Activated CD8-positive, alpha-beta memory T cell treated with anti-CD3 and anti-CD28 coated beads, Interleukin-2, amount 10 ng/mL, durations not matched to agents 7 days and 5 days (primary cell): ENCODE measurements at places on chromosomes 1 and 21. TPM values are rescaled to one million over a fixed set of nuclear protein-coding genes. Genes with fewer than 3 reads are reported as not detected.

DNA sequence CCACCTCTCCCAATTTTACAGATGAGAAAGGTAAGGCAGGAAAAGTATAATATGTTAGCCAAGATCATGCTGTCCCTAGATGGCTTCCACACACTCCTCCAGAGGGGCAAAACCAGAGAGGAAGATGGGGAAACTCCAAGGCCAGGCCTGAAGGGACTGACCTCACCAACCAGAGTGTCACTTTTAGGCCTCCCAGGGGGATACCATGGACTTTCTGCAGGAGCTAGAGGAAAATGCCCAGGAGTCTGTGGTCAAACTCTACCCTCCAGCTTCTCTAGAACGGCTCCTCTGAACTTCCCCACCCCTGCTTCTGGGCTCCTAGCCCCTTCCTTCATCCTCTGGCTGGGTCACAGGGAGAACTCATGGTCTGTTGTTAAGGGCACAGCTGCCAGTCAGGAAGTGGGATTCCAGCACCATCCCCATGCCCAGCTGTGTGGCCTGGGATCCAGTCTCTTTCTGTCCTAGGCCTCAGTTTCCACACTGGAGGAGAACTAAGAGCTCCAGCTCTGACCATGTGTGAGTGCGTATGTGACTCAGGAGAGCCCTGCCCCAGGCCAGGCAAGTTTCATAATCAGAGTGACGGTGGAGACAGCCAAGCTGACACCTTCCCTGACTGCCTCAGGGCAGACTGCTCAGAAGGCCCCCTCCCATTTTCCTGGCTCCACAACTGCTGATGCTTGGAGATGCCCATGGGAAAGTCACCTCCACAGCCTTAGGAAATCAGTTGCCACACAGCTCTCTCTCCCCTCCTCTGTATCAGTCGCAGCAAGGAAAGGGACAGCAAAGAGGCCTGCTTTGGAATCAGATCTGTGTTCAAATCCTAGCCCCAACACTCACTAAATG is 1.9 kb downstream of the IGSF8 start:
- peaks cover 35% of the 10 kb centered on the region for H3K4me1 ChIP-seq
- no peaks in the 10 kb centered on the region for H3K27me3 ChIP-seq
- peaks cover 6% of the 10 kb centered on the region for H3K36me3 ChIP-seq
- peak overlapping the region; percentile 72 for H3K27ac ChIP-seq

The REN gene
- not detected for total RNA-seq

GRCh38 chr1:172344444-172344843 is 76.0 kb upstream of the C1orf105 start:
- DNase-seq: no peak
- H3K4me3 ChIP-seq: no peak overlapping the region
- H3K27me3 ChIP-seq: no peaks in the 10 kb centered on the region
- H3K36me3 ChIP-seq: peaks cover 27% of the 10 kb centered on the region

DNA sequence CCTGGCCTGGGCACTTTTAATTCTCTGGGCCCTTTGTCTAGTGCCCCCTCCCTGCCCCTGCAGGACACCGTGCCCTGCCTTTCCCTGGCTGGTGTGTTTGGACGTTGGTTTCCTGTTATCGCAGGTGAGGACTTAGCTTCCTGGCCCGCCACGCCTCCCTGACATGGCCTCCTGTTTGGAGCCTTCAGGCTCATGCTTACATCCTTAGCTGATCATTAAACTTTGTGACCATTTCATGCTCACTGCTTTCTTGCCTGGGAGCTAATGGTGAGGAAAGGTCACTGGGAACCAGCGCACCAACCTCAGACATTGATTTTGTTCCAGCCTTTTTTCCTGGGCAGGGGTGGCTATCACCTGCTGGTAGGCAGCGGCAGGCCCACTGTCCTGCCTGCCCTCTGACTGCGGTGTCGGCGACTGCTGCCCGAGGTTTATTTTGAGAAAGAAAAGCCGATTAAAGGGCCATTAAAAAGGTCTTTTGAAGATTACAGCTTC is 3.7 kb downstream of the PFKL start:
- peaks cover 35% of the 10 kb centered on the region for H3K4me1 ChIP-seq
- H3K27me3 ChIP-seq: no peaks in the 10 kb centered on the region
- no peak for DNase-seq

DNA sequence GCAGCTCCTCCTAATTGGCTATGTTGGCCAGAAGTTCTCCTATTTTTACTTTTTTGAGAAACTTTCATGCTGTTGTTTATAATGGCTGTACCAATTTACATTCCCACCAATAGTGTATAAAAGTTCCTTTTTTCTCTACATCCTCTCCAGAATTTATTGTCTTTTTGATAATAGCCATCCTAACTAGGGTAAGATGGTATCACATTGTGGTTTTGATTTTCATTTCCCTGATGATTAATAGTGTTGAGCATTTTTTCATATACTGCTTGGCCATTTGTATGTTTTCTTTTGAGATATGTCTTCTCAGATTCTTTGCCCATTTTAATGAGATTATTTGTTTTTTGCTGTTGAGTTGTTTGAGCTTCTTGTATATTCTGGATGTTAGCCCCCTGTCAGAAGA is 46.8 kb downstream of the NTMT2 start:
- no peak for DNase-seq
- H3K27me3 ChIP-seq: peaks cover 20% of the 10 kb centered on the region
- no peak overlapping the region for H3K4me3 ChIP-seq
